Eye (tissue), 1 donor: ENCODE measurements at places on chromosomes 1 and 21.

DNA sequence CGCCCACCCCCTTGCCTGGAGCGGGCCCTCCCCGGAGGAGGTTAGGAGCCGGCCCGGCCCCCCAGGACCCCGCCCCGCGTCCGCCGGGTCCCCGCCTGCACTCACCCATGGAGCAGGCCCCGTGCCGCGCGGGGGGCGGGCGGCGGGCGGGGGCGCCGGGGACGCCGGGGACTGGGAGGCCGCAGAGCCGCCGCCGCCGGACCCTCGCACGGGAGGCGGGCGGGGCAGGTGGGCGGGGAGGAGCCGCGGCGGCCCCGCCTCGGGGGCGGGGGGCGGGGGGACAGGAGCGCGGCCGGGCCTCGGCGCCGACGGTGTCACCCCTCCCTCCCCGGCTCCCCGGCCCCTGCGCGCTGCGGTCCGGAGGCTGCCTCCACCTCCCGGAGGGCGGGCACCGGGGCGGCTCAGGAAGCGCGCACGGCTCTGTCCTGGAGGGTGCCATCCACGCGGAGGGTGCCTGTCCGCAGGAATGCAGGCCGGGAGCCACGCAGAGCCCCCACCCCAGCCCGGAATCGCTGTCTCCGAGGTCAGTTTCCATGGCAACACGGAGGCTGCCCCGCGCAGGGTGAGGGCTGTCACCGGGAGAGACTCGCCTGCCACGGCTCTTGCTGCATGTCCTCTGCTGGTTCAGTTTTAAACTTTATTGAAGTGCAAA, 5.9 kb upstream of the PLEKHG5 start:
- peak; percentile 85 for DNase-seq

DNA sequence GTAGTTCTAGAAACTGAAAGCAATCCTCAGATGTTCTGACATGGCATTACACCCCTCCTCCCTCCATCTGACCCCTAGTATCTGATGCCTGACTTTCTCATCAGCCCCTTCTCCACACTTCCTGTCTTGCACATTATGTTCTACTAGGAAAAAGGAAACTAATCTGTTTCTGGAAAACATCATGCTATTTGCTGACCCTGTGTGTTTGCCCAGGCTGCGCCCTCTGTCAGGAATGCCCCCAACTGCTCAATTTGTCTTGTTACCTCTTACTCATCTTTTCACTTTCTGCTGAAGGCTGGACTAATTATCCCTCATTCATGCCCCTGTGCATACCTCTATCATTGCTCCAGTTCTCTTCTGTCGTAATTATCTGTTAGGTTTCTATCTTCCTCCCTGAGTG, 37.5 kb upstream of the DAB1 start:
- no peak for DNase-seq

DNA sequence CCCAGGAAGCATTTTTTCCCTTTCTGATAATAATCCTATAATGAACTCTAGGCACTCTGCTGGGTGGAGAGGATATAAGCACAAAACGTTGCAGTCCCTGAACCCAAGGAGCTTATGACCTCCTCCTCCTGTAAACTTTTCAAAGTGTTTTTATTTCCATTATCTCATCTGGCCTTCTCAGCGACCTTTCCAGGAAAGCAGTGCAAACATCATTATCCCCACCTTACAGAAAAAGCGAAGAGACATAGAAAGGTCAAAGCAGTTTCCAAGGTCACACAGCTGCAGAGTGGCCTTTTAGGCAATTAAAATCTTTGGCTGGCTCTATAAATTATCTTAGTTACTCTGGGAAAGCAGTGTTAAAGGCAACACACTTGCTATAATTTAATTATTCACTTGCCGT, 63.8 kb downstream of the OLFML3 start:
- DNase-seq: peak; percentile 35

DNA sequence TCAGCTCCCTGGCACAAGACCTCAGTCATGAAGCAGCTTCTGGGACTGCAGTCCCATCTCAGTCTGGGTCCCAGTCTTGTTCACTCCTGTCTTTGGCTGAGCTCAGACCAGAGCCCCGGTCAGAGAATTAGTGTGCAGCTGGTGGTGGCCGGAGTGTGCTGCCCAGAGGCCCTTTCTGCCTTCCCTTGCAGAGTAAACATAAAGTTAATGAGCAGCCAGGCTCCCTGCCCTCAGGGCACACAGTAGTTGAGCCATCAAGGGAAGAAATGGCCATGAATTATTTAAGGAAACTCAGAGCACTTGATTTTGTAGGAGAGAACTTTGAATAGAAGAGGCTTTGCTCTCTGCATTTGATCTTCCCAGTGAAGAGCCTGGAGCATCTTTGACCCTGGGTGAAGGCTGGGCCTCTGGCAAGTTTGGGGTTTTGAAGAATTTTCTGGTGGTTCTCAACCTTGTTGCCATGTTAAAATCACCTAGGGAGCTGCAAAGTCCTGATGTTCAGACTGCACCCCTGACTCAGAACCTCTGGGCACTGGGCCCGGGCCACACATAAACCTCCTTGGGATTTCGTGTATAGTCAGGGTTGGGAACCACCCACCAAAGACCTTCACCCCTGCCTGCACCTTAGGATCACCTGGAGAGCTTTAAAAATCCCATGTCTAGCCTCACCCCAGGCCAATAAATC, 26.4 kb upstream of the SELENON start:
- DNase-seq: peak; percentile 70

DNA sequence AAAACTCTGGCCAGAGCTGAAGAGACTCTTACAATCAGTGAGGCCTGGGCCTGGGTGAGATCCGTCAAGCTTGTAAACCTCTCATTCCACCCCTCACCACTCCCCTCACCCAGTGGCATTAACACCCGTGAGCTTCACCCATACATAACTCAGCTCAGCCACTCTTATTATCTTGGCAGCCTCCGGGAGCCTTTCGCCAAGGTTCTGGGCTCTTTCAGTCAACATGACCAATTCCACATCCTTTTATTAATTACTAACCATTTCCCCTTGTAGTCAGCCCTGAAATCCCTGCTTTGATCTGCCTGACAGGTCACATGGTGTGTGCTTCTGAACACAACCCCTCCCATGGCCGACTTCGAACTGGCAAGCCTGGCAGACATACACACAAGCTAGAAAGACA, 134.8 kb downstream of the SETD4 start:
- peak; percentile 75 for DNase-seq

GRCh38 chr1:77021732-77022131, 154.5 kb downstream of the ST6GALNAC5 start:
- DNase-seq: no peak

- no peak for DNase-seq
Observed at GRCh38 chr1:44970317-44970716, 16.1 kb downstream of the EIF2B3 start.

GRCh38 chr1:107643766-107644165, 321.2 kb downstream of the VAV3 start:
- no peak for DNase-seq

GRCh38 chr1:51415963-51416362, 85.6 kb upstream of the TTC39A start:
- DNase-seq: peak; percentile 2

DNA sequence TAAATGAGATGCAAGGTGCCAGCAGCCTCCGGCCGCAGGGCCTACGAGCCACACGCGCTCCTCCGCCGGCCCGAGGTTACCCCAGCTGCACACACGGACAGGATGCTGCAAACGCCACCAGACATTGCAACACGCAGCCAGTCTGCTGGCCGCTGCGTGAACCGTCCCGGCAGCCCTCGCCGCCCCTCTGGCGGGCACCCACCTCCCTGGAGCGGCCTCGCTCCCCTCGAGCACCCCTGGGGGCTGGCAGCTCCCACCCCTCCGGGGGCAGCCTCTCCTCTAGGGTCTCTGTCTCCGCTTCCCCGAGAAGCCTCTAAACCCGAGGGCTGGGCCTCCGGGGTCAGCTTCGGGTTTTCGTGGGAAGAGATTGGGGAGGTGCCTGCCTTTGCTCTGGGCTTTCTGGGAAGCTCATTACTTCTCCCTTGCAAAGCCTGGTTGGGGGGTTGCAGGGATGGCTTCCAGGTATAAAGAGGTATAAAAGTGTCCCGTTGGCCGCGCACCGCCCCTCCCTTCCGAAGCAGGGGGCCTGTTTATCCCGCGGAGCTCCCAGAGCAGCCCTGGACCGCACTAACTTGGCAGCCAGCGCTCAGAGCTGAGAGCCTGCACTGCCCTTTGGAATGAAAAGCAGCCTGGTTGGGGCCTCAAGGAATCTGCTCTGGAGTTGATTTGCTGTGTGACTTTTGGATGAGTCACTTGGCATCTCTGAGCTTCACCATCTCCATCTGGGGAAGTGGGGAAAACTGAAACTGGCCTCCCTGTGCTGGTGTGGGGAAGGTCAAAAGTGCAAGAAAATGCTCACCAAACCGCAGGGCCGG, 21.8 kb downstream of the DHRS3 start:
- peak; percentile 88 for DNase-seq

GRCh38 chr1:228460821-228461220, 26.4 kb upstream of the RNF187 start:
- DNase-seq: peak; percentile 51

DNA sequence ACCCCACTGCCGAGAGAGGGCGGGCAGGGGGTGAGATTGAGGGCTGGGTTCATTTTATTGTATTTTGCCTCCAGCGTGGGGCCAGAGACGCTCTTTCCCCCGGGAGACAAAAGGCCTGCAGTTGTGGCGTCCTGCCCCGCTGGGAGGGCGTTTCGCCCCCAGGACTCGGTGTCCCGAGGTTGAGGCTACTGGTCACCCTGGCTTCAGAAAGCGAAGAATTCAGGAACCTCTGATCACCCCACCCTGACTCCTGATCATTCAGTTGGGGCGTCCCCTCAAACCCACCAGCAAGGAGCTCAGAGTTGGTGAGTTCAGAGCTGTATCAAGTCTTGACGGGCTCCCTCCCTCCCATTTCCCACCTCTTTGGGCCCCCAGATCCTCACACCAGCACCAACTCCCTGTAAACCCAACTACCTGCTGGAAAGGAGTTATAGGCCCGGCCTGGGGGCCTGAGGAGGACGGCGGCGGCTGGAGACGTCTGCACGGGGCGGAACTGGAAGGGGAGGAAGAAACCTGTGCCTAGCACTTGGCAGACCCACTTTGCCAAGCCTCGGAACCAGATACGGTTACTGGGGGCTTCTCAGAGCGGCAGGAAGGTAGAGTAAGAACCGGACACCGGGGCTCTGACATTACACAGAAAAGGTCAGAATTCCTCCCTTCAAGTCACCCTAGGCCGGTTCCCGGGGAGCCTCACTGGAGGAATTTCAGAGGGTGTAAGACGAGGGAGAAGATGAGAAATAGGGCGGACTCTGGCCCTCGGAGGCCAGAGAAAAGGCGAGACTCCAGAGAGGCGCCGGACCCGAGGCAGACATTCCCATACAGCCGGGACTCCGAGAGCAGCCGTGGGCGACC, 761 bp upstream of the PAX7 start:
- DNase-seq: peak; percentile 56

GRCh38 chr1:26582836-26583460, 53.4 kb downstream of the RPS6KA1 start:
- DNase-seq: no peak

- DNase-seq: peak; percentile 80
Observed at GRCh38 chr1:109253803-109254620, 4.7 kb downstream of the CELSR2 start.

DNA sequence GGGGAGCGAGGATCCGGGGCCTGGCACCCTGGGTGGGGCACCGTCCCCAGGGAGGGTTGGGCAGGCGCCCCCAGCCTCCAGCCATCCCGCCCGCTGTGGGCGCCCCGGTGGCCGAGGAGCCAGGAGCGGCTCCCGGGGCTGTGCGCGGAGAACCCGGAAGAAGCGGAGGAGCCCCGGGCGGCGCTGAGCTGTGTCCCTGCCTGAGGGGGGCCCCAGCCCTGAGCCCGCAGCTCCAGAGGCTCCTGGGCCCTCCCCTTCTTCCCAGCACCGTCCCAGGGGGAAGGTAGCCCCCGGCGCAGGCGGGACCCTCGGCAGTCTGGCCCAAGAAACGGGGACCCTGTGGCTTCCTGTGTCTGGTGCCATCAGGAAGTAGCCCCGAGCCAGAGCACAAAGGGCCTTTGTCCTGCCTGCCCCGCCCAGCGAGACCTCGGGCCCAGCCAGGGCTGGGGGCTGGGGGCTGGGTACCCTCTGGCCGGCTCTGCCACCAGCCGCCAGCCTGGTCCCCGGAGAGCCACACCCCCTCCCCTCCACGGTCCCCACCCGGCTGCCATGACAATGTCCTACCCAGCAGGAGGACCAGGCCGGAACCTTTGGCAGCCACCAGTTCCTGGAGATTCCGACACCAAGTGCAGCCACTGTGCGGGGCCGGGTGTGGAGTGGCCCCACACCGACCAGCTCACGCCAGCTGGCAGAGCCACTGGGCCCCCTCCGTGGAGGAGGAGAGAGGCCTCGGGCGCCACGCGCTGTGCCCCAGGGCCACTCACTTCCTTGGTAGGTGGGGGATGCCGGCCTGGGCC, 15.6 kb upstream of the TTLL10 start:
- peak; percentile 89 for DNase-seq

DNA sequence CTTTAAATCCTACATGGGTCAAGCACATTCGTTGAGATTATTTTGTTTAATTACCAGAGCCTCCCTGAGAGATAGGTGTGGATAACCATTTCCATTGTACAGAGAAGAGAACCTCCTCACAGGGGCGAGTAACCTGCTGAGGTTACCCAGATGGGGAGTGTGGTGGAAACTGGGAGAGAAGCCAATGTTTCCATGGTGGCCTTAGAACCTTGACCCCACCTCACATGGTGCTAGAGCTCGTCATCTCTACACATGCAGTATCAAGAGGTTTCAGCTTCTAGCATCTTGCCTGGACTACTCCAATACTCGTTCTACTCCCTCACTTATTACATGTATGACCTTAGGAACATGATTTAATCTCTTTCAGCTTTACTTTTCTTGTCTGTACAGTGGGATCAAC, 4.8 kb downstream of the REG4 start:
- DNase-seq: no peak
